ENCODE measurements at places on chromosomes 11 and 22.
A peak's percentile ranks its signal among the peaks of the same experiment; 100 is the strongest.

- DNase-seq, result no peak
Measured at GRCh38 chr11:104637662-104638170, 260.5 kb downstream of the CASP12 start.

DNA sequence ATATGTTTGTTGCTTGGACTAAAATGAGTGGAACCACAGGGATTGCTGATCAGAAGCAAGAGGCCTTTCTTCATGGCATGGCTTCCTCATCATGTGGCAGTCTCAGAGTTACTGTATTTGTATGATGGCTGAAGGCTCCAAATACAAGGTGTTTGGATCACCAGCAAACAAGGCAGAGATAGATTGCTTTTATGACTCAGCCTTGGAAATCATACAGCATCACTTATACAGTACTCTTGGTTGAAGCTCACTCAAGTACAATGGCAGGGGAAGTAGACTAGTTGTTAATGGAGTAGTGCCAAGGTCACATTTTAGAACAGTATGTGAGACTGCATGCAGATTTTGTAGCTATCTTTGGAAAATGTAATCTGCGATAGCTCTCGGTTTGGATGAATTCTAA is 16.6 kb downstream of the CAPRIN1 start:
- DNase-seq, result no peak

- DNase-seq, result no peak
Measured at GRCh38 chr11:109153836-109154235, 268.2 kb upstream of the C11orf87 start.

DNA sequence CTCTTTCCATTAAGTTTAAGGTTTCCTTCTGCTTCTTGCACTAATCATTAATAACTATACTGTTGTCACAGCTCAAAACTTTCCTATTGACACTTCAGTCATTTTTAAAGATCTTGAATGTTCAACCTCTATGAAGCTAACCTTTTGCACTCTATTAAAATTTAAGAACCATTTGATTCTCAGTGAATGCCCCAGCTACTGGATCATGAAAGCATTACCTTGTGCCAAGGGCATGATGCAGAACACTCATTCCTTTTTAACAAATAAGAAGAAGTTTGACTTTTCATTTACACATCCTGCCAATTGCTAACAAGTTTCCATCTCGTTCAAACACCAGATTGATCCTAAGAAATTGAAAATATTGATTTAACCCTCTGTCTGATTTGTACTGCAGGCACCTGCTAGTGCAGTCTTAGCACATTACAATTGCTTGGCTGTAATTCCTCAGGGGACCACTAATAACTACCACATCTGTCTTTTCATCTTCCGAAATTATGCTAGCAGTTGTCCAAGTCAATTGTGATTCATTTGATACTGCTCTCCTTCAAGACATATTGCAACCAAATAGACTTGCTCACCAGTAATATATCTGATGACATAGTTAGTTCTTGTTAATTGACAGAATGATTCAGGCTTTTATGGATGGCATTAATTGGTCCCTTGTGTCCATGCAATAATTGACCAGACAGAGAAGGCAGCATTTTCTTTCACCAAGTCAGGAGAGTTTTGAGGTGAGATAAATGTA is 158.4 kb downstream of the TEAD1 start:
- DNase-seq, result no peak

GRCh38 chr11:111814557-111815320 is 48.5 kb upstream of the PPP2R1B start:
- DNase-seq, result peak; percentile 47

DNA sequence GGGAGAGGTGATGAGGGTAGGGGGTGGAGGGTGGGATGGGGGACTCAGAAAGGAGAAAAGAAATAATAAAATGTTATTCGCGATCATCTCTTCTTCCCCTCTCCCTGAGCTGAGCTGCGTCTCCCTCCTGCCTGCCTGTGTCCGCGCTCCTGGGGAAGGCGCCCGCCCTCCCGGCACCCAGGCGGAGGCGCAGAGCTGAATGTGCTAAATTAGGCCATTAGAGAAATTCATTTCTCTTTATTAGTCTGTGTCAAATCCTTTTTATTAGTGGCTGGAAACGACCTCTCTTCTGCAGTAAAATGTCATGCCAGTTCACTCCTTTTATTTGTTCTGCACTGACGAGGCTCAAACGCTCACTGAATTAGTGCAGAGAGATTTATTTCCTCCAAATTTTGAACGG is 116.1 kb downstream of the FEZ1 start:
- no peak for DNase-seq

DNA sequence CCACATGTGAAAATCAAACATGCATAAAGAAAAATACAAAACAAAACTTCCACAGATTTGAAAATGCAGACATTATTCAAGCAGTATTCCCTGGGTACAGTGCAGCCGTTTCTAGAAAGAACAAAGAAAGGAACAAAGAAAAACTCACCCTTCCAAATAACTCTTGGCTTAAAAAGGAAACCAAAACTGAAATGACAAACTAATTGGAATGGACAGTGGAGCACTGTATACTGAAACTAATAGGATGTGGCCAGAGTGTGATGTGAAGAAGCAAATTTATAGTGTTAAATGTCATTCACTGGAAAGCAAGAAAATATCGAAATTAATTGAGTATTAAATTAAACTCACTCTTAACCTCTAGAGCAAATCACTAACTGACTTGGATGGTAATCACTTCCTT is 55.4 kb downstream of the QSER1 start:
- DNase-seq, result no peak

DNA sequence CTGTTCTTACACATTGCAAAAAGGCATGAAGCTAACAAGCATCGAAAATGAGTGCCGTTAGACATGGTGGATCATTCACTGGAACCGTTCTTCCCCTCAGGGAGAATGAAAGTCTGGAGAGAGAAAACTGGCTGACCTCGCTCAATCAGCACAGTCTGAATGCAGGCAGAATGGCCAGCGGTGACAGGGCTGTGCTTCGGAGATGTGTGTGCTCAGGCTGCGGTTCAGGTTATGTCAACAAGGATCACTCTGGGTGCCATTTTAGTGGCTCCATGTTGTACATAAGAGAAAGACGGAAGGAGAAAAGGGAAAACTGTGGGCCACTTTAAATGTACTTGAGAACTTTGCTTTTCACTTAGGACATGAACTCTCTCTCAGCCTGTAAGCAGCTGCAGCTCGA is 749.8 kb upstream of the ARHGAP42 start:
- no peak for DNase-seq

DNA sequence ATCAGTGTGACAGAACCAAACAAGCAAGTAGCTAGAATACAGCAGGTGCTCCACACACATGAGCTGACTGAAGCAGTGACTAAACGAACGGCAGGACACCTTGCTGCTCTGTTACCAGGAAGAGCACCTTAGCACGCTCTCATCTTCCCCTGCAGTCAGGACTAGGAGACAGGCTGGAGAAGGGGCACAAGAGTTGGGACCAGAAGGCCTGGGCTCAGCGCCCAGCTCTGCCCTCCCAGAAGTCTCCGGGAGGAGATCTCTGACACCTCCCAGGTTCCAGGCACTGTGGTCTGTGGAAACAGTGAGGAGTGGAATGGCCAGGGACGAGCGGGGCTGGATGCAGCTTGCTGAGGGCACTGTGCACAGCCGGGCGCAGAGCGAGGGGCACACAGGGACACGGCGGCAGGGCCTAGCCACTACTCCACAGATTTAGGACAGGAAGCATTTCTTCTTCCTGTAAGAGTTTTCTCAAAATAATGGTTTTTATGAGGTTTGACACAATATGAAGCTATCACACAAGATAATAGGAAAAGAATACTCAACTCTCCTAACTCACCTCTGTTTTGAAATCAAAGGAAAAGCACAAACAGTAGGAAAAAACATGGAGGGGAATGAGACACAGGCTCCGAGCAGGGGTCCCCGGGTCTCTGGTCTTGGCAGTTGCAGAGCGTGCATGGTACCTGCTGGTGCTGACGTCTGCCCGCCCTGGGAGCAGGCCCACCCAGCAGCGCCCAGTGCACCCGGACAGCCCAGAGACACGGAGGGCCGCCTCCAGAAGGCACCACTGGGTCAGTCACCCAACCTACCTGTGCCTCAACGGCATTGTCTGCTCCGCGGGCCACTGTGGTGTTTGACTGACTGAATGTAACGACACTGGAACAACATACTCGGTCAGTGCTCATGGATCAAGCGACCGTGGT is 67.6 kb downstream of the NCAPD3 start:
- DNase-seq, result no peak

DNA sequence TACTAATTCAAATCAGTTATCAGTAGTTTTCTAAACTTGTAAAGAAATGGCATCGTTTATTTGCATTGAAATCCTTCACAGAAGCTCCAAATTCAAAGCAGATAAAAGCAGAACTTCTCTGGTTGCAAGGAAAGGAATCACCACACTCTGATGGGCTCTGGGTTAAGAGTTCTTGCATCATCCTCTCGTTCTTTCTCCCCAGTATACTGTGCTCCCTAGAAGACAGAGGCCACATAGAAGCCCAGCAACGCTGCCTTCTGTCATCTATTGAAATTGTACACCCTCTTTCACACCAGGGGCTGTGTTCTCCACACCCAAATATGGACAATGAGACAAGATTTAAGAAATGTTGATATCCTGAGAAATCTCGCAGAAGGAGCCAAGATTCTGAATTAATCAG is 29.3 kb downstream of the FAT3 start:
- DNase-seq, result no peak

- DNase-seq, result no peak
Measured at GRCh38 chr22:17803609-17804270, 29.5 kb upstream of the BID start.

DNA sequence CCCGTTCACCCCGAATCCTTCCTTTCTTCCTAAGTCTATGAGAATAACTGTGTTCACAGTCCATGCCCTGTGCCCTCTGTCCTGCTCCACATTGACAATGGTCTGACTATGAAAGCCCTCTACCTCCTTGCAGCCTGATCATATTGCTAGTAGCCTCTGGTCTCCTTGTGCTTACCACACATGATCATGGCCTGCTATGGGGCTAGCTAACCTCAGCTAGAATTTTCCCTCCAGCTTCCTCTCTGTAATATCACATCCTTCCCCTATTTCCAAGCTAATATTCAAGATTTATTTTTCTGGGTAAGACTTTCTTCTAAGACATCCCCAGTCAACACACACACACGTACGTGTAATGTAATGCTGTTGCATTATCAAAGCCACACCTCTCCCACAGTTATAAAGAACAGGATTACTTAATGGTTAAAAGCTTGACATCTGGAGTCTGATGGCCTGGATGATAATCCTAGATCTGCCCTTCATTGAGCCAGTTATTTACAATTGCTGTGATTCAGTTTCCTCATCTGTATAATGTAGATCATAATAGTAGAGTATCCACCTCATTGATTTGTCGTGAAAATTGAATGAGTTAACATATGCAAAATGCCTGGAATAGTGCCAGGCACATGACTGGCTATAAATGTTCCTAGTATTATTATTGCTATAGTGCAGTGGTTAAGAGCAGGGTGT is 214.4 kb upstream of the BLID start:
- DNase-seq, result no peak

GRCh38 chr22:47767403-47767802 is 1005.0 kb downstream of the TBC1D22A start:
- no peak for DNase-seq

DNA sequence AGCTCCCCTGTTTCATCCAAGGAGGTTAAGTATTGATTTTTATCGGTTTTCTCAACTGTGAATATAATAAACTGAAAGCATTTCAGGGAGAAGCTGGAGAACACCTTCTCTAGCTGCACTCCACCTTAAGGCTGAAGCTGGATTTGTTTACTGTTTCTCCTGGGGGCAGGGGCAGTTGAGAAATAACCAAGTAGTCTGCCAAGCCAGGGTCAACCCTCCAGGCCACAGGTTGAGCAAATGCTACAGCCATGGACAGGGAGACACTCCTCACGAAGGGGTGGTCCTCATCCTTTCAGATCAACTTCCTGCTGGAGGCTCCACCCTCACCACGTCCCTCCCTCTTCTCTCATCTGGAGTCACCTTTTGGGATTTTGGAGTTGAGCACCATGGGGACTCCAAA is at the start of gene TTC36:
TSS of gene TTC36 (plus strand) at position 366 of the 400 bp plus-strand sequence. CDS start at position 387, 21 bp downstream.
- no peak for DNase-seq

DNA sequence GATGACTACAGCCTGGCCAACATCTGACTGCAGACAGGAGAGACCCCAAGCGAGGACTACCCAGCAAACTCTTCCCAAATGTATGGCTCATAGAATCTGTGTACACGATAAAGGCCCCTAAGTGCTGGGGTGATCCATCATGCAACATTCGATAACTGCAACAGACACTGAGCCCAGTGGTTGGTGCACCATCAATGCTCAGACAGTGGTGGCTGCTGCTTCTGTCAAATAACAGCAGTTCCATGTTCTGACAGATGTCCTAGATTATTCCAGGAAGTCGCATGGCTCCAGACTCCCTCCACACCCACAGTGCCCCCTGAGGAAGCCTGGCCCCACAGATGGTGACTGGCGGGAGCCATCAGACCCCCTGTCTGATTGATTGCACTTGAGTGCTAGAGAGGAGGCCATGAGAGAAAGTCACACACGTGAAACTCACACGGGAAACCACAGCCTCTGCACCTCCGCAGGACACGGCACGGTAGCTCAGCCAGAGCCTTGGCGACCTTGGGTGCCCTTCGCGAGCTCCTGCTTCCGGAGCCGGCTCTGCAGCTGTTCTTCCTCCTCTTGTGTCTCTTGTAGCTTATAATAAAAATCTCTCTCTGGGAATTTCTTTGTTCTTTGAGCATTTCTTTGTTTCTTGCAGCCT is 1155.9 kb downstream of the TBC1D22A start:
- no peak for DNase-seq

GRCh38 chr11:14542324-14542723 is 22.1 kb upstream of the PSMA1 start:
- no peak for DNase-seq

DNA sequence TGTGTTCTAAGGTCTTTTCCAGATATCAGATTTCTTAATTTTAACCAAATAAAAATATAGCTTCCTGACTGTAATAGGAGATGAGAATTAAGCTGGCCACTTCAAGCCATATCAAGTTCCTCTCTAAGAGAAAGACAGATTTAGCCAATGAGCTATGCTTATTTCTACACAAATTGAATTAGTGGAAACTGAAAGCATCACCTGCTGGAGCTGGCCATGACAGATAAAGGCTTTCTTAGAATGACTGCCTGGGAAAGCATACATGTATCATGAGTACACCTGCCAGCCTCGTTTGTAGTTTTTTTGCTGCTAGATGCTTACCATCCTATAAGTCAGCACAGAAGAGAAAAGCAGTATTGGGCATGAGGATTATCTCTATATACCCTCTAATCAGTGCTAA is 53.5 kb upstream of the DBX1 start:
- DNase-seq, result no peak

GRCh38 chr11:31327417-31327816 is 42.1 kb downstream of the DCDC1 start:
- no peak for DNase-seq

- no peak for DNase-seq
Measured at GRCh38 chr22:47374901-47375575, 612.6 kb downstream of the TBC1D22A start.

All from hematopoietic multipotent progenitor cell treated with erythropoietin and hydrocortisone succinate and interleukin-3 and kit ligand, for 15 days (in vitro differentiated cells).